ENCODE measurements at places on chromosomes 5 and 9. TPM values are rescaled to one million over a fixed set of nuclear protein-coding genes. Genes with fewer than 3 reads are reported as not detected.
A peak's percentile ranks its signal among the peaks of the same experiment; 100 is the strongest.

GRCh38 chr5:167507463-167508233 is 783.8 kb upstream of the WWC1 start:
- DNase-seq: no peak

GRCh38 chr9:35690614-35691333 is 1.0 kb upstream of the TPM2 start:
- DNase-seq: no peak

- DNase-seq: no peak
Observed at GRCh38 chr5:32387211-32387610, 57.3 kb downstream of the ZFR start.

DNA sequence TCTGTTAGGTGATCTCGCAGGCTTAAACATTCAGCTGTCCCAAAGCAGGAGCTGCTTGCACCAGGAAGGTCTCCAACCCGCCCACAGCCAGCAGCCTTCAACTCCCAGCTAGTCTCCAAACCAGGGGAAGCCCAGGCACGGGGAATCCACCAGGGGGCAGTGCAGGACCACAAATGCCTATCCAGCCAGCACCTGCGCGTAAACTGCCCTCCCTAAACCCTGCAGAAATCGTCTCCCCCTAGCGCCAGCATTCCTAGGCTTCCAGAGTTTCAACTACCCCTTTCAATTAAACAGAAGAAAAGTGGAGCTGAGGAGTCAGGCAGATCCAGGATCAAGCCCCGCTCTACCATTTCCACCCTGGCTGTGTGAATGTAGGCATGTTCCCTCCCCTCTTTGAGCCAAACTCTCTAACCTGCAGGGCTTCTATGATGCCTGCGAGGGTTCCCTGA is 72.0 kb downstream of the HRH2 start:
- peak; percentile 76 for DNase-seq

- no peak for DNase-seq
Observed at GRCh38 chr9:19020886-19021455, 12.0 kb downstream of the SAXO1 start.

- no peak for DNase-seq
Observed at GRCh38 chr9:6907772-6908381, 150.1 kb downstream of the KDM4C start.

- no peak for DNase-seq
Observed at GRCh38 chr5:153896117-153896516, 142.6 kb downstream of the FAM114A2 start.

- no peak for DNase-seq
Observed at GRCh38 chr5:74361406-74362358, 278.8 kb downstream of the ENC1 start.

DNA sequence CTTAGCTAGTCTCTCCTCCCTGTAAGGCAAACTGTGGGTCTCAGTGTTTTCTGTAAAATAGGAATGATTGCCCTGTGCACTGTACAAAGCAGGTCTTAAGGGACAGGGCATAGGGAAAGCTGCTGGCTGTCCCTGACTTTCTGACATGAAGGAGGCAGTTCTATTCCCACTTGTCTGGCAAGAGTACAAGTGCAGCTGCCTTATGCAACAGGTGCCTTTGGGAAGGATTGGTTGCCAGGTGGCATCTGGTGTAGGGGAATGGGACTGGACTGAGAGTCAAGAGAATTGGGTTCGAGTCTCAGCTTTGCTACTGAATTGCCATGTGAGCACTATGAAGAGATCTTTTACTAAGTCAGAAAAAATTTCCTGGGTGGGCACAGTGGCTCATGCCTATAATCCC is 10.0 kb downstream of the BSPRY start:
- no peak for DNase-seq

The TLX3 gene
- not detected for polyA plus RNA-seq

The ERMP1 gene
- polyA plus RNA-seq: 3.0 TPM
